ENCODE measurements at places on chromosomes 13 and 19.
A peak's percentile ranks its signal among the peaks of the same experiment; 100 is the strongest.

GRCh38 chr13:110902370-110902769 lies 12.5 kb downstream of the ANKRD10 start:
- no peak overlapping the region for H3K4me3 ChIP-seq
- H3K27ac ChIP-seq, result no peak overlapping the region
- H3K27me3 ChIP-seq, result no peaks in the 10 kb centered on the region
- DNase-seq, result no peak

GRCh38 chr13:51524312-51524711 lies 60.0 kb upstream of the WDFY2 start:
- H3K27ac ChIP-seq, result no peak overlapping the region
- DNase-seq, result no peak
- H3K4me3 ChIP-seq, result no peak overlapping the region
- H3K27me3 ChIP-seq, result no peaks in the 10 kb centered on the region
- H3K4me1 ChIP-seq, result no peaks in the 10 kb centered on the region

DNA sequence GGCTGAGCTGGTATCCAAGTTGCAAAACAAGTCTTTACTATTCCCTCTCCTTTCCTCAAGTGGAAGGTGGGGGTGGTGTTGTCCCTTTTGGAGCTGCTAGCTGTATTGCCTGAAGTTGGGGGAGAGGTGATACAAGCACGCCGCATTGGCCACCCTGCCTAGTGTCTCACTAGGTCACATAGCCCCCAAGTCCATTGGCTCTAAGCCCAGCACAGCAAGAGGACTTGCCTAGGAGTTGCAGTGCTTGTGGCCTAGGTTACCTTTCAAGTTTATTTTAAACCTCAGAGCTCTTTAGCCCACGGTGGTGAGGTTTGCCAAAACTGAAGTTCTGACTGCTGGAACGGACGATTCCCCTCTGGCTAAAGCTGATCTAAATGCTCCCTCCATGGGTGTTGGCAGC lies 5.3 kb upstream of the DNAJC3 start:
- H3K4me3 ChIP-seq, result no peak overlapping the region
- peaks cover 19% of the 10 kb centered on the region for H3K4me1 ChIP-seq

- DNase-seq, result no peak
- no peaks in the 10 kb centered on the region for H3K36me3 ChIP-seq
- no peak overlapping the region for H3K27ac ChIP-seq
- no peaks in the 10 kb centered on the region for H3K27me3 ChIP-seq
Measured at GRCh38 chr13:35763782-35764123, 287.3 kb upstream of the MAB21L1 start.

DNA sequence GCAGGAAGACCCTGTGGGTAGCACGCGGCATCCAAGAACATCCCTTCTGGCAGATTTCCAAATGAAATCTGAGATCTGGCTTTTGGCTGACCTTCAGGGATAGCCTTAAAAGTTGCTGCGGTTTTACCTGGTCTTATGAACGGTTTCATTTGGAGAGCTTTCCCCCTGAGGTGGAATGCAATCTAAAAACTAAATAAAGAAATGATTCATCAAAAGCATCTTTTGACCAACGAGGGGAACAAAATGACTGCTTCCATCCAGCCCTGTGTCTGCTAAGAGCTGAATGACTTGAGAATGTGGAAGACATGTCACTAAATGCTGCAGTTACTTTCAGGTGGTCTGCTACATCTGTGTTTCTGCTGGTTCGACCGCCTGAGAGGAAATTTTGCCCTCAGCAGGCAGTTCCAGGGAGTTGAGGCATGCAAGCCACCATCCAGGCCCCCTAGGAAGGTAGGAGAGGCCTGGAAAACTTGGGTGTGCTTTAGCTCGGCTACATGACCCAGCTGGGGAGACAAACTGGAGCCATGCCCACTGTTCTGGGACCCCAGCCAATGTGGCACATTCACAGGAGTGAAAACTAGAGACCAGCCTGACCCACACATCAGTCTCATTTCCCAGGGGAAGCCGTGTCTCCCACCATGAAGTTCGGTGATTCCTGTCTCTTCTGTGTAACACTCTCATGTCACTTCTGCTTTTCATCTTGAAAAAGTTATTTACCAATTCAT lies 175.1 kb upstream of the KL start:
- H3K27ac ChIP-seq, result no peak overlapping the region
- no peak overlapping the region for H3K4me3 ChIP-seq

GRCh38 chr13:24033527-24034302 lies 126.8 kb upstream of the SPATA13 start:
- peaks cover 48% of the 10 kb centered on the region for H3K4me1 ChIP-seq
- H3K27me3 ChIP-seq, result no peaks in the 10 kb centered on the region
- no peaks in the 10 kb centered on the region for H3K36me3 ChIP-seq
- DNase-seq, result no peak
- H3K4me3 ChIP-seq, result no peak overlapping the region

DNA sequence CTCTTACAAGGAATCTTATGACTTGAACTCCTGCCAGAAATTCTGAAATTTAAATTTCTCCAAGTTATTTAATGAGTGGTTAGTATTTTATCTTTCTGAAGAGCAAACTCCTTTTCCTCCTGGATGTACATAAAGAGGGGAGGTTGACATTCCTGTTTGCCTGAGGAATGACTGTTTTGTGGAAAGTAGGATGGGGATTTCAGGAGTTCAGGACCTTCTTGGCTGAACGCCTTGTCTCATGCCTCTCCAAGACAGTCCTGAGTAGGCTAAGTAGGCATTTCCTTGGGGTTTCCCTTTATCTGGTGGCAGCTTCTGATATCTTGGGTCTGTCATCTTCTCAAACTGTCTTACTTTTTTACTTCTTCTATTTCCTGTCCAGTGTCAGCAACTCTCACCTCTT lies 356.6 kb downstream of the TDRD3 start:
- H3K4me3 ChIP-seq, result no peak overlapping the region
- no peaks in the 10 kb centered on the region for H3K27me3 ChIP-seq
- no peak for DNase-seq
- H3K36me3 ChIP-seq, result no peaks in the 10 kb centered on the region
- no peak overlapping the region for H3K27ac ChIP-seq
- no peaks in the 10 kb centered on the region for H3K4me1 ChIP-seq

GRCh38 chr13:24005755-24006281 lies 108.5 kb upstream of the C1QTNF9B start:
- no peak for DNase-seq
- peaks cover 5% of the 10 kb centered on the region for H3K4me1 ChIP-seq
- no peaks in the 10 kb centered on the region for H3K36me3 ChIP-seq
- H3K27me3 ChIP-seq, result no peaks in the 10 kb centered on the region

- peaks cover 26% of the 10 kb centered on the region for H3K4me1 ChIP-seq
- no peak overlapping the region for H3K4me3 ChIP-seq
- H3K27ac ChIP-seq, result no peak overlapping the region
- H3K36me3 ChIP-seq, result no peaks in the 10 kb centered on the region
- DNase-seq, result no peak
Measured at GRCh38 chr19:45674946-45675345, 6.9 kb downstream of the GIPR start.

GRCh38 chr13:45195421-45195820 lies 5.4 kb downstream of the KCTD4 start:
- no peaks in the 10 kb centered on the region for H3K36me3 ChIP-seq
- H3K4me3 ChIP-seq, result no peak overlapping the region
- no peak overlapping the region for H3K27ac ChIP-seq
- no peaks in the 10 kb centered on the region for H3K4me1 ChIP-seq
- no peak for DNase-seq

- H3K27me3 ChIP-seq, result no peaks in the 10 kb centered on the region
- peak overlapping the region; percentile 80 for H3K4me3 ChIP-seq
- no peaks in the 10 kb centered on the region for H3K36me3 ChIP-seq
- H3K27ac ChIP-seq, result peak overlapping the region; percentile 96
Measured at GRCh38 chr19:41264581-41265394, 616 bp downstream of the HNRNPUL1 start.

- DNase-seq, result peak; percentile 54
- H3K4me3 ChIP-seq, result no peak overlapping the region
- no peaks in the 10 kb centered on the region for H3K4me1 ChIP-seq
- no peaks in the 10 kb centered on the region for H3K27me3 ChIP-seq
- H3K27ac ChIP-seq, result no peak overlapping the region
Measured at GRCh38 chr19:31572102-31572975, 223.1 kb upstream of the TSHZ3 start.

All from vagina (tissue), 2 donors.